ENCODE measurements at places on chromosomes 12 and 14. TPM values are rescaled to one million over a fixed set of nuclear protein-coding genes. Genes with fewer than 3 reads are reported as not detected.

The RD3L gene
- not detected for total RNA-seq

The SERPINA4 gene
- not detected for total RNA-seq

The TSPAN19 gene
- total RNA-seq, result not detected

The BCL11B gene
- 2.4 TPM for total RNA-seq

The TAS2R19 gene
- total RNA-seq, result 3.2 TPM

The OLR1 gene
- 96.1 TPM for total RNA-seq

The RIMBP2 gene
- total RNA-seq, result 0.09 TPM

The PRH2 gene
- total RNA-seq, result not detected

The TAS2R30 gene
- 2.9 TPM for total RNA-seq

The LHX5 gene
- not detected for total RNA-seq

The DDN gene
- total RNA-seq, result not detected

The PLA2G1B gene
- 62.2 TPM for total RNA-seq

The TAS2R9 gene
- not detected for total RNA-seq

The HOXC10 gene
- not detected for total RNA-seq

All from upper lobe of right lung (tissue), 1 donor.